GM18507 (cell line): ENCODE measurements at places on chromosomes 16 and 17.

DNA sequence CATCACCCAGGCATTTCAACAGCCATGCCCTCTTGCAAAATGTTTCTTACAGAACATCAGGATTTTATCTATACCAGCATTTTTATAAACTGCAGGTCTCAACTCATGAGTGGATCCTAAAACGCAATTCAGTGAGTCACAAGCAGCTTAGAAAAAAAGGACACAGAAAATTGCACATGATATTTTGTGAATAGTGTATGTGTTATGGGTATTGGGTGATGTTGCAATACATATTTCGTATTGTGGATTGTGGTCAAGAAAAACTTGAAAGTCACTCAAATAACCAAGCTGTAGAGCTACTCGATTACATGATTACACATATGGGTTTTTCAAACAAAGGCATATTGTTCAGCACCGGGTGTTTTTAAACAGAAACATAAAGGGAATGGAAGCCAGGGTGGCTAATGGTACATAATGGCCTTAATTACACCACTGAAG is 1.4 kb downstream of the WIPI1 start:
- DNase-seq: no peak

DNA sequence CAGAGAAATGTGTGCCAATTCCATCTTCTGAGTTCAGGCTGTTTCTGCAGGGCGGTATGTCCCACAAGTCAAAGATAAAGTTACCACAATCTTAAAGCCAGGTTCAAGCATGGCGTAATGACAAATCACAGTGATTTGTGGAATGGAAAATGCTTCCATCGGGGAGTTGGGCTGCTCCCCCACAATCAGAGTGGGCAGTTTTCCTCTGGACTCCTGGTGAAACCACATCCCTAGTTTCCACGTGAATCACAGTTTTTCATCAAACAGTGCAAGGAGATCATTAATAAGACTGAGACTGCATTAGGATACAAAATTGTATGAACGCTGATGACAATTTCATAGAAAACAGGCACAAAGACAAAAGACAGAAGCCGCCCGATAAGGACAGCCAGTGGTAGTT is 3.6 kb downstream of the LITAF start:
- DNase-seq: no peak

- no peak for DNase-seq
Observed at GRCh38 chr16:1275791-1276579, 20.1 kb downstream of the TPSD1 start.

GRCh38 chr17:81931189-81931556 is 3.6 kb upstream of the MAFG start:
- no peak for DNase-seq

- DNase-seq: no peak
Observed at GRCh38 chr17:7079581-7080455, at the start of gene CLEC10A. TSS of gene CLEC10A (minus strand) at chr17:7080251. CDS start at chr17:7078812, 1,439 bp downstream.
